ENCODE measurements at places on chromosomes 4 and X.

DNA sequence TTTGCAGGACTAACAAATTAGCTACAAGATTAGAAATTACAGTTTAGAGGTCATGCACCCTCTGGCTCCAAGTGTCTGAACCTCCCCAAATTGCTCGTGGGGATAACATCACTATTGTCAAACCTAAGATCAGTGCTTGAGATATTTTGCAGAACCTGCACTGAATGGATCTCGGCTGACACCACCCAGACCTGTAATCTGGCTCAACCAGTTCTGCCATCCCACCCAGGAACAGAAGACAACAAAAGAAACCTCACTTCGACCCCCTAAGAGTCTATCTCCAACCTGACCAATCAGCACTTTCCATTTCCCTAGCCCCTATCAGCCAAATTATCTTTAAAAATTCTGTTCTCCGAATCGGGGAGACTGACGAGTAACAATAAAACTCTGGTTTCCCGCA is 318.7 kb downstream of the NAP1L3 start:
- no peak for DNase-seq

- DNase-seq, result no peak
Observed at GRCh38 chrX:50798783-50799182, 15.2 kb downstream of the SHROOM4 start.

- DNase-seq, result no peak
Observed at GRCh38 chr4:78585633-78586032, 34.1 kb downstream of the ANXA3 start.

GRCh38 chr4:36363024-36363423 is 81.6 kb downstream of the DTHD1 start:
- no peak for DNase-seq

DNA sequence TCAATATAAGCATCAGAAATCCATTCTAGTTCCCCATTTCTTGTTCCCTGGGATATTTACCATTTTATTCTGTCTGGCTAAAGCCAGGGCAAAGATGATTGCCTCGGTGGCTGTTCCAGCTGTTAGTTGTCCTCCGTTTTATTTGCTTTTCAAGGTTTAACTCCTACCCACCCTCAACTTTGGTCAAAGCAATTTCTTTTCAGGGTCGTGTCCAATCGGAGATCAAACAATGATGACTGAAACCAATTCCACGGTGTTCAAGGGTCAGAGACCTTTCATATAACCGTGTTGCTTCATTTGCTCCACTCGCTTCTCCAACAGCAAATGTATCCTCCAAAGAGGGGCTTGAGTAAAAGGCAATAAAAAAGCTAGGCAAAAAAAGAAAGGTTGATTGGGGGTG is 193.5 kb upstream of the FTHL17 start:
- DNase-seq, result no peak

DNA sequence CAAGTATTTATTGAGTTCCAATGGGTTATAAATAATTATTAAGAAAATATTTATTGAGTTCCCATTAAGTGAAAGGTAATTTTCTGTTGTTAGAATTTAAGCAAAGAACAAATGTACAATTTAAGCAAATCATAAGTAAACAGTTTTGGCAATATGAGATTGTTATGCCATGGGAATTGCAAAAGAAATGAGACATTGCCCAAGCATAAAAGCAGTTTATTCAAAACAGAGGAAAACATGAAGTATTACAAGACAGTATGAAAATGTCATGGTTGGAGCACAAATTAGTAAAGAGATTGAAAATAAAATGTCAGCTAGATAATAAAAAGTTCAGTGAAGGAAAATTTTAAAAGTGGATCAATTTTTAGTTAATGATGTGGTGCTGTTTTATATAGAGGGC is 706.1 kb upstream of the EPHA5 start:
- no peak for DNase-seq

GRCh38 chr4:141207961-141208360 is 12.7 kb upstream of the ZNF330 start:
- DNase-seq, result no peak

DNA sequence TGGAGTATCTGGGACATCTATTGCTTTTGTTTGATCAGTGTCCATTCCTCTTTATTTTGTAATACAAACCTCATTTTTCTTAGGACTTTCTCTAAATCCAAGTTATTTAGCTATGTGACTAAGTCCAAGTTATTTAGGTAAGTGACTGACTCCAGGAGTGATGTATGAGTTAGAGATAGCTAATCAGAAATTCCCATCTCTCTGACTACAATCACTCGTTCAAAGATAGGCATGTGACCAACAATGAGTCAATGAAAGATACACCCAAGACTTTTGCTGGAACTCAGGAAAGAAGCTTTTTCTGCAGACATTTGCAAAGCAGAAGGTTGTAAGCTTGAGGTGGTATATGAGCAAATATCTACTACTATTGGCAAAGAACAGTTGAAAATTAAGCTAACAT is 72.5 kb upstream of the KCNIP4 start:
- no peak for DNase-seq

GRCh38 chr4:31125496-31125895 is 405.3 kb downstream of the PCDH7 start:
- DNase-seq, result no peak

DNA sequence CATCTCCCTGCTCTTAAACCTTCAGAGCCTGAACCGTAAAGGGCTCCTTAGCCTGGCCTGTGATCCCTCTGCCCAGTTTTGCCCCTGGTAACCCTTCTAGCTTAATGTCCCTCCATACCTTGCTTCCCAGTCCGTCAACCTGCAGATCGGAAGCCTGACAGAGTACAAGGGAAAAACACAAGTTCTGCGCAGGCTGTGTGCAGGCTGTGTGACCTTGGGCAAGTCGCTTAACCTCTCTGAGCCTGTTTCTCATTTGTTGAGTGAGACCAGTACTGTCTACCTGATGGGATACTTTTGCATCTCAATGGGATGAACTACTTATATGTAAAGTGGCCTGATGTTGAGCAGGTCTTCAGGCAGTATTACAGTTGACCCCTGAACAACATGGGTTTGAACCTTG is 1.7 kb downstream of the NSDHL start:
- no peak for DNase-seq

DNA sequence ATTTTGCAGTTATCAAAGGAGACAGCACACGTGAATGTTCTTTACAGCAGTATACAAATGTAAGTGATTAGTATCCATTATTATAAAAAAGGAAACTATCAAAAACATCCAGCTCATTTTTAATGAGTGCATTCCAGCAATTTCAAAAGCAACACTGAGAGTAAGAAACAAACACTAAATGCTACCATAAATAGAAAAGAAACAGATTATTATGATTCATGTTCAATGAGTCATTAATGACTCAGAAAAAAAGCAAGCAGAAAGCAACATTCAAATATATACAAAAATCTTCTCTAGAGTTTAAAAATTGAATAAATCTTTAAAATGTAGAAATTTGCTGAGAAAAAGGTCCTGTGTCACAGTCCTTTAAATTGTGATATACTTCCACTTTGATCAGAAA is 346.5 kb upstream of the FMR1 start:
- no peak for DNase-seq

GRCh38 chr4:154622598-154622997 is 10.1 kb upstream of the FGG start:
- no peak for DNase-seq

DNA sequence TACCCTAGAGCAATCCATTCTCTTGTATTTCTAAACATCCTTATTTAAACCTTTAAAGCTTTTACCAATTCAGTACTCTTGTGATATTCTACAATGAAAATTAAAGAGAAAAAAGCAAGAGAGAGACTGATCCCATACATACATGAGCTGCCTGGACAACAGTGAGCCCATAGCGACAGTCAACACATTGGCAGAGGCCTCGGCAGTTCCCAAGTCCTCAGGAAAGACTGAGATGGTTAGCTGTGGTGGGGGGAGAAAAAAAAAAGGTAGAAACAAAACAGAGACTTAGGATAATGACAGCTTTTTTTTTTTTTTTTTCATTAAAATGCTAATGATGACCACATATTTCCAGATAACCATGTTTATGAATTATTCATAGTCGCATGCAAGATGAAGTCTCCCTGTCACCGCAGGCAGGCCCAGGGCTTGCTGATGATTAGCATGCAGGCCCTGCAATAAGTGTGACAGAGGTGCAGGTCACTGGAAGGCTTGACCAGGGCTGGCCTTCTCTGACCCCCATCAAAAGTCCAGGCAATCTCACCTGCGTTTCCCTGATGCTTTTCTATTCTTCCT is 148.8 kb downstream of the APBB2 start:
- no peak for DNase-seq

DNA sequence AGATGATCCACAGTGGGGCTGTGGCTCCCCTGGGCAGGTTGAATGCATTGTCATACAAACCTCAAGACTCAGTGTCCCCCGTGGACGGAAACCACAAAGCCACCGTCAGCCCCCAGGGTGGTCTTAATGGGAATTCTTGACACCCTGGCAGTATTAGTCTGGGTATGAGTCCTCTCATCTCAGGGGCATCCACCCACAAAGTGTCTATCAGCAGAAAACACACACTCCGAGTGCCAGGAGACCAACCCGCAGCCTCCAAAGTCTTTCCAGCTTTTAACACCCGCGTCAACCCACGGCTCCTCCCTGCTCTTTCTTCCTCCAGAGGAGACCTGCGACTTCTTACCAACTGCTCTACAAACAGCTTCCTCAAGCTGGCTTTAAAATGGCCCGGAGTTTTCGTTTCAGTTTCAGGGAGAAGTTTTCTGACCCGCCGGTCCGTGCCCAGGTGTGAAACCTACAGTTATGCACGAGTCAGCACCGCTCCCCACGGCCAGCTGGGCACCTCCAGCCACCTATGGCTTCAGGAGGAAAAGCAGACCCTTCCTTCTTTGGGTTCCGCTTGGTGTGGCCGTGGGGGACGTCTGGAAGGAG is 14.4 kb upstream of the ASMTL start:
- no peak for DNase-seq

GRCh38 chrX:130108647-130109428 is 1.5 kb downstream of the ELF4 start:
- DNase-seq, result no peak

DNA sequence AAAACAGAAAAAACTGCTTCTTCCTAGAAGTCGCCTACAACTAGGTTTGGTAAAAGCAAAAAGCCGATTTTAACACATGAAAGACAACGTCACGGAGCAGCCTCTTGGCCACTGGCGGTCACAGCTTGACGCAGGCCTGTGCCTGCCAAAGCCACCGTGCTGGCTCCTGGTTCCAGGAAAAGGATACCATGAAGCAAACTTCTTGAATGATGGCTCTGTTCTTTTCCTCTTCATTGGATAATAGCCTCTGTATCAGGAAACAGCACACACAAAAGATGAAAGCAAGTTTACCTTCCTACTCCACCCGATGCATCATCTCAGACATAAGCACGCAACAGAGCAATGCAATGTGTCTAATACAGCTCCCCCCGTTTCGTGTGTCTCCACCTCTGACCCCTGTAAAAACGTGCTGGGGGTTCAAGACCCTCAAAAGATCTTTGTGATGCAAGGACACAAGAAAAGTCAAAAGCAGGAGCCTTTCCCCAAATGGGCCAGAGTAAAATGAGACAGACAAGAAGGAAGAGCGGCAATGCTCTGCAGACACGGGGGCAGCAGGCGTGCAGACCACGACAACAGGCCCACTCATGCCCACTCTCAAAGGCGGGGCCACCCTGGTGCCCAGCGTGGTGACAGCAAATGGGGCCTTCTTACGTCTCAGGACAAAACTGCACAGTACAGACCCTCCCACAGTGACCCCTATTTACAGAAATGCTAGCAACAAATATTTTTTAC is 19.4 kb downstream of the GAK start:
- no peak for DNase-seq

DNA sequence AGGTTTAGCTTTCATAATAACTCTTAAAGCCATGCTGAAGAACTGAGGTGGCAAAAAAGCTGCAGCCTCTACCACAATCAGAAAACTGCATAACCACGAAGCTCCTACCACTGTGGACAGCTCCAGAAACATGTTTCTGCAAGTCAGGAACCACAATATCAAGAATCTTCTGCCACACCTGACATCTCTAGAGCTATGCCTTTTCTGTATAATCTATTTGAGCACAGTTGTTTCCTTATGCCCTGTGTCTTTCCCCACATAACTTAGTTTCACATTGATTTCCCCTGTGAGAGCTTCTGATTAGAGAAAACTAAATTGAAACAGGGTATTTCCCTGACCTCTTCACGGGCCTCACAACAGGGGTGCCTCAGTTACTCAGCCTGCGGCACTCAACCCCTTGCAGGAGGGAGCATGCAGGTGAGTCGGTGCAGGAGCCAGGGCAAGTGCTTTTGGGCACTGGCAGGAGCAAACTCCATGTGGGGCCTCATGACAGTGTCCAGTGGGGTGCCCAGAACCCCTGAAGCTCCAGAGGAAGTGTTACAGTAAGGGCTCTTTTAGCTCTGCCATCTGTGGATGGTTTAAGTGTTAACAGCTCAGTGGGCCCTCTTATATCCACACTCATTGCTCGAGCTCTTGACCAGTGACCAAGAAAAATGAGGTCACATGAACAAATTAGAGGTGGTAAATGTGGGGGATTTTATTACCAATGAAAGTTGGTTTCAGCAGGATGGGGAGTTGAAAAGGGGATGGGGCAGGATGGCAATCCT is 132.8 kb upstream of the BMP3 start:
- DNase-seq, result no peak

- no peak for DNase-seq
Observed at GRCh38 chr4:140906993-140907962, 151.1 kb upstream of the TBC1D9 start.

DNA sequence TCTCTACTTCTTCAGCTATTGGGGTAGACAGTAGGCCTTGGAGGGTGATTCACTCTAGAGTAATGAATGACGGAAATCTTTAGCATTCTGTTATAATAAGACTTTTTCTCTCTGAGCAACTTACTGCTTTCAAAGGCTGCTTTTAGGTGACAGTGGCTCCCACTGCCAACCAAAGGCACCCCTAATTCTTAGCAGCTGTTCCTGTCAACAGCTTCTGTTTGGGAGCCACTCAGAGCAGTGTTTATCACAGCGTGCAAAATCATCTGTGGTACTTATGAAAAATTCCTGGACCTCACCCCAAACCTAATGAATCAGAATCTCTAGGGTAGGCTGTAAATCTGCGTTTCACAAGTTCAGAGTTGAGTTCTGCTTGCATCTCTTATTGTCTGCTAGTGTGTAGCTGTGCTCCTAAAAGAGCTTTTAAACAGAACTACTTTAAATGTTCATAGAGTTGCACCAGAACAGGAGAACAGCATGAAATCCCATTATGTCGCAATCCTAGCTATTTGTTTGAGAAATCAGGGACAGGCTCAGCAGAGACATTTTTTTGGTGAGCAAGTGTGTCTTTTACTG is 52.8 kb upstream of the POU4F2 start:
- no peak for DNase-seq

- DNase-seq, result no peak
Observed at GRCh38 chr4:182091128-182091527, 152.1 kb upstream of the TENM3 start.

GRCh38 chr4:127622621-127622920 is 10.2 kb upstream of the INTU start:
- no peak for DNase-seq
